ENCODE measurements at places on chromosomes 7 and 10.

GRCh38 chr10:102814873-102815661 lies 22.1 kb downstream of the CYP17A1 start:
- DNase-seq = no peak

- no peak for DNase-seq
Measured at GRCh38 chr10:6988654-6989053, 408.6 kb upstream of the PRKCQ start.

- DNase-seq = peak; percentile 38
Measured at GRCh38 chr7:214410-215212, 22.2 kb downstream of the FAM20C start.

GRCh38 chr7:121871188-121871587 lies 1.8 kb upstream of the PTPRZ1 start:
- DNase-seq = no peak

- no peak for DNase-seq
Measured at GRCh38 chr10:93220296-93221170, 146.8 kb downstream of the CYP26A1 start.

GRCh38 chr10:76251841-76252671 lies 820.6 kb downstream of the LRMDA start:
- no peak for DNase-seq

DNA sequence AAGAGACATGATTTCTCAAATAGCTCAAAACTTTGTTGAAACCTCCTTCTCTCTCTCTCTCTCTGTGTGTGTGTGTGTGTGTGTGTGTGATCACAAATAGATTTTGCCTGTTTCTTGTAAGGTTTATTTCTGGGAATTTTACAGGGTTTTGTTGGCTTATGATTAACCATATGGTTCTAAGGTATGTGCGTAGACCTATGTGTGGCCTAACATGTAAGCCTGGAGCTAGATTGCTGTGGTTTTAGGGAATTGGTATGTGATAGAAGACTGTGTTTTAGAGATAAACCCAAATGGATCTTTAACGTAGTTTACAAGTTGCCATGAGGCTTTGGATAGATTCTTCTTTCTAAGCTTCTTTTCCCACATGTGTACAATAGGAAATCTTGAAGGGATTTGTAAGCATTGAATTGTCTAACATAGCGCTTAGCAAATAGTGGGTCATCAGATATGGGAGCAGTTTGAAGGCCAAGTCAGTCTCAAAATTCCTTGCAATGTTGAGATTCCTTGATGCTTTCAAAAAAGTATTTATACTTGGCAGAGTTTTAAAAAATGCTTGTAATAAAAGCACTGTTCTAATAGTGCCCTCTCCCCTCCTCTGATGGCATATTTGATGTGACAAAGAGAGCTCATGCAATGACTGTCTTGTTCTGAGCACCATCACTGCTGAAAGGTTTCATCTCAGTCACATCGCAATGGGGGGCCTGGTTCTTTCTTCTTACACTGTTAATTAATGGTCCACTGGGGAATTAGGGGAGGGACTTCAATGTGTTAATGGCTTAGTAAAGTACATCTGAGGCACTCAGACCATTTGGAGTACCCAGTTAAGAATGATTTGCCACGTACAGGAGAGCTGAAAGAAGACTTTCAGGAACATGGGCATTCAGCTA lies 118.2 kb downstream of the SNX10 start:
- DNase-seq = no peak

GRCh38 chr7:30840141-30841024 lies 69.2 kb downstream of the MINDY4 start:
- DNase-seq = no peak

DNA sequence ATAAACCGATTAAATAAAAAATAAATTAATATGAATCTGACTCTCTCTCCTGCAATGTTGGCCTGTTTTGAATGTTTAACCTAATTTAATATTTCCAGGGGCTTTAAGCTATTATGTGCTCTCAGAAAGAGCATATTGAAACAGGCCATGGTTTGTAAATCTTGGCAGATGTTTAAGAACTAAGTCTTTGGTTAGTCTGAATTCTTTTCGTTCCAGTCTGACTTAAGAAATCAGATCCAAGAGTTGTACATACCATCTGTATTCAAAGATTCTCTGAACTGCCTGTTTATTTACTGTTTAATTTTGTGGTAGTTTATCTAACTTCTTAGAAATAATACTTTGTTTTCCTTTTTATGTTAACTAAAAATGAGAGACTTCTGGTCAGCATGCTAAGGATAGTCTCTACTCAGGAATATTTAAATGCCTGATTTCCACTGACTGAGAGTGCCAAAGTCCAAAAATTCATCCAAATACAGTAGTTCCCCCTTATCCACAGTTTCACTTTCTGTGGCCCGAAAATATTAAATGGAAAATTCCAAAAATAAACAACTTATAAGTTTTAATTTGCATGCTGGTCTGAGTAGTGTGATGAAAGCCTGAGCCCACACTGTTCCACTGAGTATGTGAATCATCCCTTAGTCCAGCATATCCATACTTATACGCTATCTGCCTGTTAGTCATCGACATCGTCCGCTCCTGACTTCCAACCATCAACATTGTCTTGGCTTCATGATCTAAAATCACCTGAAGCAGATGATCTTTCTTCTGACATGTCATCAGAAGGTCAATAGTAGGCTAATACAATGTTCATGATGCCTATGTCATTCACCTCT lies 238.1 kb upstream of the CSTF2T start:
- peak; percentile 90 for DNase-seq

DNA sequence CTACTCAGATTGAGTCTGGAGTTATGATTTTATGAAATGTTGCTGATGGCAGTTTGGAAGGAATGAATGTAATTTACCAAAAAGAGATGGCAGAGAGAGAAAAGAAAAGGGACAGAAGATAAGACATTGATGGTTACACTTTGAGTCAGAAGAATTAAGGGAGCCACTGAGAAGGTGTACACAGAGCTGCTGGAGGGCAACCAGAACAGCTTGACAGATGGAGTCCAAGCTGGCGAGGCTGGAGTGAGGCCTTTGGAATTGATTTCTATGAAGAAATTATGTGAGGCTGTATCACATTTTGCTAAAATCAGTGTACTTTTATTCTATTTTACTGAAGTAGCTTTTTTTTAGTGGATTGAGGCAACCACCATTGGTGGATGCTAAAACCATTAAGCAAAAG lies 740.5 kb downstream of the REEP3 start:
- DNase-seq = no peak

DNA sequence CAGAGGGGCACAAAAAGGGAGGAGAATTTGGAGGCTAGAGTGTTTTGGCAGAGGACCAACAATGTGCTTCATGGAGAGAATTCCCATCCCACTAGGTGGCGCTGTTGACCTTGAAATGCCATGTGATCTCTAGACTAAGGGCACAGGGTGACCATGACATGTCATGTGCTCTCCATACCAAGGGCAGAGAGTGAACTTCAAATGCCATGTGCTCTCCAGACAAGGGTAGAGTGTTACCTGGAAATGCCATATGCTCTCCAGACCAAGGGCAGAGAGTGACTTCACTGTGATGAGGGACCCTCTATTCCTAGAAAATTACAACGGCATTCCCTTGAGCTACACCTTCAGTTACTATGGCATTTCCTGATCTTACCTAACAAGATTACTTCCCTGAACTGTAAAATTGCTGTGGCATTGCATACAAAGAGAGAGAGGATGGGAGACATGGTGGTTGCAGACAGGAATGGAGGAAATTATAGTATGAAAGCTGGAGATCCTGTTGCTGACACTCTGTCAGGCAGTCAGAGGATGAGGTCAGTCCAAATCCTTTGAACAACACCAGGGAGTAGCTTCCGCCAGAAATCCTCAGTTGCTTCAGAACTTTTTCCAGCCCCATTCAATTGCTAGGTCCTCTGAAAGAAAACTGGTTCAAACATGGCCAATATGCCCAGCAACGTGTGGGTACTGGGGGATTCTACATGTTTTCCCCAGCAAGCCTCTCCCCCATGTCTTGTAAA lies 60.9 kb upstream of the ACSM6 start:
- peak; percentile 85 for DNase-seq

Measured in adipocyte (in vitro differentiated cells).